Naive thymus-derived CD8-positive, alpha-beta T cell (primary cell): ENCODE measurements at places on chromosomes 11 and 22.

- DNase-seq, result no peak
Observed at GRCh38 chr22:49371325-49372110, 456.2 kb downstream of the BRD1 start.

DNA sequence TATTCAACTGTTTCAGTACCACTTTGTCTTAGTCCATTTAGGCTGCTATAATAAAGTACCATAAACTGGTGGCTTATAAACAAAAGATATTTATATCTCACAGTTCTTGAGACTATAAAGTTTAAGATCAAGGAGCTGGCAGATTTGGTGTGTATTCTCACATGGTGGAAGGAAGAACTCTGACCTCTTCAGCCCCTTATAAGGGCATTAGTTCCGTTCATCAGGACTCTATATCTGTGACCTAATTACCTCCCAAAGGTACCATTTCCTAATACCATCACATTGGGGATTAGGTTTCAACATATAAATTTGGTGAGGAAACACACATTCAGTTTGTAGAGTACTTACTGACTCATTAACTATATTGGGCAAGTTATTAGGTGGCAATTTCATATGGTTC lies 10.7 kb upstream of the ARL14EP start:
- no peak for DNase-seq

DNA sequence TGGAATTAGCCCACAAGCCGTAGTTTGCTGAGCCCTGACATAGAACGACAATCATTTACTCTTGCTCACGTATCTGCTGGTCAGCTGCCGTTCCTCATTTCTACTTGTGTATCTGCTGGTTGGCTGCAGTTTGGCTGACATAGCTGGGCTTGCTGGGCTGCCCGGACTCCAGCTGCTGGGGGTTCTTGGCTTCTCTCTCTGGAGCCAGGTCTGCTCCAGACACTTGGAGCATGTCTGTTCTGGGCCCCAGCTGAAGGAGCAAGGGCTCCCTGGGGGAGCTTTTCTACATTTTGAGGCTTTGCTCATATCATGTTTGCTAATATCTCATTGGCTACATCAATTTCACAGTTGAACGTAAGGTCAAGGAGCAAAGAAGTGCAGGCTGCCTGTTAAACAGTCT lies 47.3 kb downstream of the PRDM11 start:
- DNase-seq, result no peak

GRCh38 chr11:70481625-70482528 lies 83.5 kb downstream of the CTTN start:
- no peak for DNase-seq

- no peak for DNase-seq
Observed at GRCh38 chr11:42812361-42812760, 499.4 kb upstream of the API5 start.

- DNase-seq, result no peak
Observed at GRCh38 chr22:35721960-35722359, 4.3 kb downstream of the APOL5 start.

- no peak for DNase-seq
Observed at GRCh38 chr22:30541961-30542810, 4.4 kb downstream of the SEC14L6 start.

DNA sequence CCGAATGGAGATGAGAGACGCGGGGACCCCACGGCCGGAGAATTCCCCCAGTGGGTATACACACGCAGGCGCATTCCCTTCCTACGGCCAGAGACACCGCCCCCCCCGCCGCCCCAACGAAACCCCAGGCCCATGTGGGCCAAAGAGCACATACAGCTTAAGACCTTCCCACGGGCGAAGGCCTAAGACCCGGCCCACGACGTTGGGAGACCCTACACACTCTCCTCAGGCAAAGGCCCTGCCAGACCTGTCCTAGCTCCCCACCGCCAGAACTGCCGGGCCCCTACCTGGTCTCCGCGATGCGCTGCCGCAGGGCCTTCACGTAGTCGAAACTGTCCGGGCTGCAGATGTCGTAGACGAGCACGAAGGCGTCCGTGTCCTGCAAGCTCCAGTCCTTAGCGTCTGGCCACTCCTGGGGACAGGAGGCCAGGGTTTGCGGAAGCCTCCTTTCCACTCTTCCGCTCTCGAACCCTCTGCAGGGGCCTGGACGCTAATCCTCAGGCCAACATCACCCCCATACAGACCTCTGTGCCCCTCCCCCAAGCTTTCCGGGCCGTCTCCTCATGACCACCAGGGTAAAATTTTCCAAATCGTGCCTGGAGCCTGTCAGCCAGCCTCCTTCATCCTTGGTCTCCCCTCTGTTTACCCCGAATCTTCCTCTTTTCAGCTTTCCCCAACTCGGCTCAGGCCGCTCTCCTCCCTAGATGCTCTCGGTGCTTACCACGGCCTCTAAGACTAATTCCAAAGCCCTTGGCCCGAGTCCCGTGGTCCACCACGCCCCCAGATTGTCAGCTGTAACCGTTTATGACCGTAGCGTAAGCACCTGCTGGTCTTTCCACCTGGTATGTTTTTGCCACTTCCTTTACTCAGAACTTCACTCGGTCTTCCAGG lies 1.7 kb downstream of the RASL10A start:
- DNase-seq, result no peak

DNA sequence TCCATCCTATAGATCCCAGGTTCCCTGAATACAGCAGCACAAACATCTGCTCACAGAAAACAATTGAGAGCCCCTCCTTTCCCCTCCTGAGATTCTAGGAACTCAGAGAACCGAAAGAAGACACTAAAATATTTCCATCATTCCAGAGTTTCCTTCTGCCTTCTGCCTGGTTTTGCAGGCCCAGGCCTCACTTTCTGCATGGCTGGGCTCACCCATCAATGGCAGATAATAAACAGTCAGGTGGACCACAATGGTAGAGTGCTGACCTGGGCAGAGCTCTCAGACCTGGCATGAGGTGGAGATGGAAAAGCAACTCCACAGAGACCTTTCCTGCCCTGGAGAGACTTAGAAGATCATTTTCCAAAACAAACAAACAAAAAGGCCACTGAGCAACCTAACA lies 389.1 kb downstream of the NXPE2 start:
- no peak for DNase-seq

DNA sequence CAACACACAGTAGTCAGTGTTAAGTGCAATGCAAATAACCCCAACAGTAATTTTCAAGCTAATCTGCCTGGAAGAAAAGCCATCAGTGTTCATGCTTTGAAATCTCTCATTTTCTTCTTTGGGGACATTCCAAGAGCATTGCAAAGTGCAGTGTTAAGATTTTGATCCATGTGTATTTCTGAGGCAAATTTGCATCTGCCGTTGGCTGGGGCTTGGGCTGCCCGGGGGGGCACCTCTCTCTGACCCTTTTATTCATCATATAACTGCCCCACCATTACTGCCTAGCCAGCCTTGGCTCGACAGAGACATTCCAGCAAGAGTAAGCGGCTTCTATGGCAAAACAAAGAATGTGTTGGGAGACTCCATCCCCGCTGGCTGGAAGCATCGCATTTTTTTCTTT lies 483.5 kb downstream of the BRD1 start:
- no peak for DNase-seq

- DNase-seq, result no peak
Observed at GRCh38 chr22:38943882-38944281, 13.5 kb upstream of the APOBEC3A start.

- no peak for DNase-seq
Observed at GRCh38 chr11:19905280-19905853, 192.7 kb downstream of the NAV2 start.

DNA sequence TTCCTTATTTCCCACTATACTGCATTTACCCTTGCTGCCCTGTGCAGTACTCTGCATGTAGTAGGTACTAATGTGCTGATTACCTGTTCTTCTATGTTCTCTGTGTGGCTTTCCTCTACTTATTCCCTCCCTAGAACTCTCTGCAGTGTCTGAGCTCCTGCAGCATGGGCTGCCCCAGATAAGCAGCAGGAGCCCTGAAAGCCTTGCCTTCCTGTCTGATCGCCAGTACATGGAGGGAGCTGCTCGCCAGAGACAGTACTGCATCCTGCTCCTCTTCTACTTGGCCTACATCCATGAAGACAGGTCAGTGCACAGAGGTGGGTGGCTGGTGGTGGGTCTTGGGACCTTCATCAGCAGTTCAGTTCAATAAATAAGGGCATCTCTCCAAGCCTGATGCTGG lies 42.2 kb upstream of the CCDC134 start:
- no peak for DNase-seq

- DNase-seq, result no peak
Observed at GRCh38 chr11:11397036-11397415, 44.0 kb upstream of the CSNK2A3 start.

DNA sequence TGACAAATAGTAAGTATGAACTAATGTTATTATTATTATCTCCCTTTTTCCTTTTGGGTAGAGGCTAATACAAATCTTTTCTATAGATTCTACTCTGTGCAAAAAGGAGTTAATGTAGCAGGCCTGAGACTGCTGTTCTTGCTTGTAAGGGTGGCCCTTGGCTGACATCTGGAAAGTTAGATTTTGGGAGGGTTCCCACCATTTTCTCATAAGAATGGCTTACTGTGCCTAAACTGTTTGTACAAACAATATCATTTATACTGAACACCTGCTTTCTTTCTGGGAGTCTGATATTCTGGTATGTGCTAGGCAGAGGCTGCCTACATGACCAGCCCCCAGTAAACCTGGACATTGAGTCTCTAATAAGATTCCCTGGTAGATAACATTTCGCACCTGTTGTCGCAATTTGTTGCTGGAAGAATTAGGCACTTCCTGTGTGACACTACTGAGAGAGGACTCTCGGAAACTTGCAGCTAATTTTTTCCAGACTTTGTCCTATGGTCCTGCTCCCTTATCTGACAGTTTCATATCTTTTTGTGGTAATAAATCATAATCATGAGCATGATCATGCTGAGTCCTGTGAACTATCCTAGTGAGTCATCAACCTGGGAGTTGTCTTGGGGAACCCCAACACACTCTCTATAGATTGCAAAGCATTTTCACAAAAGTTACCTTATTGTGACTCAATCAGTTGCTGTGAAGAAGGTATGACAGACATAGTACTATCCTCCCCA lies 257.7 kb upstream of the CCDC90B start:
- no peak for DNase-seq

DNA sequence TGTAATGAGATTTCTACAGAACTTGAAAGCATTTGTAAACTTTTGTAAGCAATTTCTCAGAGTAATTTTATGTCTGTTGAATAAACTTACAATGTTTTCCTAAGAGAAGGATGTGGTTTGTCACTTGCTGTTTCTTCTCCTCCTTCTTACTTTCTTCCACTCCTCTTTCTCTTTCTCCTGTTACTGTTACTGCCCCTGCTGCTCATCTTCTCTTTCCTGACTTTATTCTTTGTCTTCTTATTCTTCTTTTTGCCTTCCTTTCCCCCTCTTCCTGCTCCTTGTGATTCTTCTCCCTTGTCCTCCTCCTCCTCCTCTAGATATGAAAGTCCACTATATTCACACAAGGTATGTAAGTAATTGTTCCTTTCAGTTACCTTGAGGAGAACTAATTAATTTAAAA lies 31.1 kb upstream of the MMP7 start:
- no peak for DNase-seq

DNA sequence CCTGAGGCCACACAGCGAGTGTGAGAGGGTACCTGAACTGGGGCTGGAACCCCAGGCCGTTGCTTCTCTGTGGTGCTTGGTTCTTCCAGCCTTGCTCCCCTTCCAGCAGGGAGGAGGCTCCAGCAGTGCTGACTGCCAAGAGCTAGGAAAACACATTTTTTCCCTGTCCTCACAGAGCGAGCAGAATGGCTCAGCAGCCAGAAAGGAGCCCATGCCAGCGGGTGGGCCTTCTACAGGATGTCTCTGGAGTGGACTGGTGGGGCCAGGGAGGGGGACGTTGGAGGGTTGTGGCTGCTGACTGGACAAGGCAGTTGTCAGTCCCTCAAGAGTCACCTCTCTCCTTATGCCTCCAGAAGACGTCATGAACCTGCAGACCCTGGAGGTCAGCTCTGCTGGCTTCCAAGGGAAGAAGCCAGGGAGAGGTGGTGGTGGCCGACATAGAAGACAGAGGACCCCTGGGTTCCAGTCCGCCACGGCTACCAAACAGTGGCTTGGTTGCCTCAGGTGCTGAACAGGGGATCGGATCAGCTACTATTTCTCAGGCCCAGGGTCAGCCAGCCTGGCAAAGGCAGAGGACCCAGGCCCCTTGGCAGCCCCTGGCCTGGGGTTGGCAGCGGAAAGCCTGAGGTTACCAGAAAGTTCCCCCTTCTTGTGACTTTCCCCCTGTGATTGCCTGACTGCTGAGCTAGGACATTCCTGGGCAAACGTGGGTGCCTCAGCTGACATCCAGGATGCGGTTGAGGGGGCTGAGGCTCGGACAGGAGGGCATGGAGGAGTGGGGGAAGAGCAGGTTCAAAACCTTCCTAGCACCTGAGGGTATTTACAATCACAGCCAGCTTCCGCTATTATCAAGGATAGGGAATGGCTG lies 3.7 kb downstream of the MAFF start:
- no peak for DNase-seq

GRCh38 chr11:106644824-106645223 lies 373.5 kb downstream of the GUCY1A2 start:
- no peak for DNase-seq

- no peak for DNase-seq
Observed at GRCh38 chr22:41574847-41575381, 14.1 kb downstream of the CSDC2 start.

GRCh38 chr11:117387992-117388755 lies 60.5 kb downstream of the CEP164 start:
- DNase-seq, result no peak

DNA sequence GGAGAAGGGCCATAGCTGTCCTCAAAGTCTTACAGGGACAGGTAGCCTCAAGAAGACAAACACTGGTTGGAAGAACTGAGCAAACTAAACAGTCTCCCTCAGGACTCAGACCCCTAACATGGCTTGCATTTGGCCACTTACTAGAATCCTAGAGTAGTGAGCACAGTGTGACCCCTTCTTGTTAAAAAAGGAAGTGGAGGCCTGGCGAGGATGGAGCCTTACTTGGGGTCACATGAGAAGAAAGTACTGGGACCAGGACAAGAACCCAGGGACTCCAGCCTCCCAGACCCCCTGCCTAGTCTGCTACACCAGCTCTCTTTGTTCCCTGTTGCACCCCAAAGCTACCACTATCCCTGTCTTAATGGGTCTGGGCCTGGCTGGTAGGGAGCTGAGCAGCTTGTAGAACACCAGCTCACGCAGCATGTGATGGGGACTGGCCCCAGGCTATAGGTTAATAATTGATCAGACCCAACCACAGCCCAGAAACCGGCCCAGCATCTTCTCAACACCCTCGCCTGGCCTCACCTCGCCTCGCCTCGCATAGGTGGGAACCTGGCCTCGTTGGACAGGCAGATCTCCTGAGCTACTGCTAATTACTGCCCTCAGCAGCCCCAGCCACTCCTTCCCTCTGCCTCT lies 17.6 kb downstream of the DGAT2 start:
- no peak for DNase-seq

DNA sequence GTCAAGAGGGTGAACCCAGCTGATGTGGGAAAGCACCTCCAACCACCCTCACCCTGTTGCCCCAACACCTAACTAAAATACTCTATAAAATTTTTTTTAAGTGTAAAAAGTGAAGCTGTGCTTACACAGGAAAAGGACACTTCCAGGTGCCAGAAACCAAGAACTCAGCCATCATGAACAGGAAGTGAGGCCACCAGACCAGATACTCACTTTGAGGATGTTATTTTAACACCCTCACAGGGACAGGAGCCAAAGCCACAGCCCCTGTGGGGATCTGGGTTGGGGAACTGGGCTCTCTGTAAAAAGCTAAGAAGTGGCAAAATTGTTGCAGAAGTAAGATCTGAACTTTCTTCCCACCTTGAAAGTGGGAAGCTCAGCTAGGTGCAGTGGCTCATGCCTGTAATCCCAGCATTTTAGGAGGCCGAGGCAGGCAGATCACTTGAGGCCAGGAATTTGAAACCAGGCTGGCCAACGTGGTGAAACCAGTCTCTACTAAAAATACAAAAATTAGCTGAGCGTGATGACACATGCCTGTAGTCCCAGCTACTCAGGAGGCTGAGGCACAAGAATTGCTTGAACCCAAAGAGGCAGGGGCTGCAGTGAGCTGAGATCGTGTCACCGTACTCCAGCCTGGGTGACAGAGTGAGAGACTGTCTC lies 3.8 kb downstream of the RSPH14 start:
- peak; percentile 41 for DNase-seq
